ENCODE measurements at places on chromosomes 6 and 20. TPM values are rescaled to one million over a fixed set of nuclear protein-coding genes. Genes with fewer than 3 reads are reported as not detected.

RCAN2 gene
- total RNA-seq: 57.5 TPM

CST2 gene
- not detected for total RNA-seq

DEFB132 gene
- not detected for total RNA-seq

GRCh38 chr6:157893238-157893637 is 70.2 kb downstream of the SNX9 start:
- no peak for DNase-seq
- peaks cover 5% of the 10 kb centered on the region for H3K4me1 ChIP-seq
- no peak overlapping the region for H3K4me3 ChIP-seq
- no peak overlapping the region for H3K27ac ChIP-seq
- peaks cover 11% of the 10 kb centered on the region for H3K36me3 ChIP-seq
- H3K27me3 ChIP-seq: no peaks in the 10 kb centered on the region

JPH2 gene
- 1.7 TPM for total RNA-seq

SLC4A11 gene
- 0.20 TPM for total RNA-seq

DNA sequence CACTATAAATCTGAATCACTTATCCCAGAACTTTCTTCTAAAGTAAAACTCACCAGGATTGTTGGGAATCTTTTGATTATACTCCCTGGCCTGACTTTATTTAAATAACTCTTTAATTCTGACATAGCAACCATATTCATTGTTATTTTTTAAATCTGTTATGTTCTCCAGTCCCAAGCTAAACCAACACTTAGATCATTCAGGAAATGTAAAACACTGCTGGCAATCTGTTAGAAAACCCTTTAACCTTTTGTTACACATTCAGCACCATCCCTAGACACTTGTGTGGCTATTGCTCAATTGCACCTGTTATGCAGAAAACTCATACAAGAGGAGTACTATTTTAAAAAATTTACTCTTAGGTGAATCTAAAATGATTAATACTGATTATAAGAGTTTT is 101.8 kb upstream of the NHSL1 start:
- no peak overlapping the region for H3K4me3 ChIP-seq
- H3K27ac ChIP-seq: no peak overlapping the region
- H3K4me1 ChIP-seq: no peaks in the 10 kb centered on the region
- H3K27me3 ChIP-seq: no peaks in the 10 kb centered on the region
- no peak for DNase-seq

DLL1 gene
- 12.9 TPM for total RNA-seq

GRCh38 chr20:1635291-1635979 is 15.6 kb upstream of the SIRPB1 start:
- H3K27me3 ChIP-seq: no peaks in the 10 kb centered on the region
- H3K36me3 ChIP-seq: no peaks in the 10 kb centered on the region
- H3K27ac ChIP-seq: no peak overlapping the region
- no peak for DNase-seq

DNA sequence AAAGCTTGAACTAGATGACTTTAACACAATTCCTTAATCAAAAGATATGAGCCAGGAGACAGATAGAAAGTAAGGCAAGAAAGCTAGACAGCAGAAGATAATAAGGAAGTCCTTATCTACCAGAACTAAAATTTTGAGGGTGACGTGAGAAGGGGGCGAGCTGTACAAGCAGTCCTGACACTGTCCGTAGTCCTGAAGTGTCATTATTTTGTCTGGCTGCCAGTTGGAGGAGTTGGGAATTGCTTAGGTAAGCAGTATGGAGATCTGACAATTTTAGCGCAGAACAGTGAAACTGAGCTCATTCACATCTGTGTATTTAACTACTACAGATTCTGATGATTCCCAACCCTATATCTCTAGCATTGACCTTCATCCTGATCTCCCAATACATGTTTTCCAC is 25.8 kb upstream of the CEP85L start:
- H3K27ac ChIP-seq: no peak overlapping the region
- H3K27me3 ChIP-seq: no peaks in the 10 kb centered on the region
- peaks cover 5% of the 10 kb centered on the region for H3K4me1 ChIP-seq
- no peak overlapping the region for H3K4me3 ChIP-seq
- DNase-seq: no peak

DNA sequence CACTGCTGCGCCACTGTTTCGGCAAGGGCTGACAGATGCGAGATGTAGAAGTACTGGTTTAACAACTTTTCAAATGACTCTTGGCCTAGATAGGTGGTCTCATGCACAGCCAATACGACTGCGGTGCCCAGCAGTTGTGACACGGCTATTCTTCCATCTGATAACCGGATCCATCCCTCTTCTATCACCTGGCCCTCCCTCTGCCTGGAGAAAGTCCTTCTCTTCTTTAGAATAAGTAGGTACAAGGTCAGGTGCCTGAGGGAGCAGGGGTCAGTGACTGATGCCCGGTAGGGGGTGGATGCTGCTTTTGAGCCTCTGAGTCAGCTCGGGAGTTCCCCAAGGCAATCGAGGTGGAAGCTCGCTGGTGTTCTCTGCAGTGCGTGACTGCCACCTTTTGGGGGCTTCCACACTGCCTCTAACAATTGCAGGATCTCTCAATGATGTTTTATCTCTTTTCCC is 166.8 kb upstream of the GRIK2 start:
- no peak for DNase-seq
- H3K4me1 ChIP-seq: no peaks in the 10 kb centered on the region
- H3K27me3 ChIP-seq: no peaks in the 10 kb centered on the region
- H3K27ac ChIP-seq: no peak overlapping the region

MUC21 gene
- total RNA-seq: not detected

- H3K36me3 ChIP-seq: no peaks in the 10 kb centered on the region
- H3K4me1 ChIP-seq: peaks cover 9% of the 10 kb centered on the region
- no peak overlapping the region for H3K27ac ChIP-seq
Observed at GRCh38 chr6:35511562-35511941, 1.1 kb downstream of the TULP1 start.

DNA sequence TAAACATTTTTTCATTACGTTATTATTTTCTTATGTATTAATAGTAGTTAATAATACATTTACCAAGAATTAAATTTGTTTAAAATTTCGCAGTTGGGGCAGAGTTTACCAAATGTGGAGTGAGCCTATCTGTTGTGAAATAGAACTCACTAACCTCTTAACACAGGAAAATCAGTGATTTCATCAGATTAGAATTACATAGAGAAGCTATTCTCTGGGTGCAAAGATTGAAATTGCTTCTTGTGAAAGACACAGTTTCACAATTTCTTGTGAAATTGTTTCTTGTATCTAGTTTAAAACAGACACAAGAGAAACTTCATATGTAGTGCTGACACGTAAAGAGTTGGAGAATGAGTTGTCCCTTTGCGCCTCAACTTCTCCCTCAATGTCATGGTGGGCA is 69.4 kb upstream of the PRL start:
- no peak overlapping the region for H3K27ac ChIP-seq
- no peaks in the 10 kb centered on the region for H3K27me3 ChIP-seq
- no peak for DNase-seq
- H3K36me3 ChIP-seq: no peaks in the 10 kb centered on the region
- no peak overlapping the region for H3K4me3 ChIP-seq

HLA-DRA gene
- total RNA-seq: 40.9 TPM

- H3K27me3 ChIP-seq: peaks cover 25% of the 10 kb centered on the region
- H3K27ac ChIP-seq: no peak overlapping the region
- no peak overlapping the region for H3K4me3 ChIP-seq
Observed at GRCh38 chr20:46130534-46130933, 12.4 kb downstream of the CD40 start.

HDGFL1 gene
- not detected for total RNA-seq

- no peak for DNase-seq
- H3K27ac ChIP-seq: no peak overlapping the region
- H3K27me3 ChIP-seq: no peaks in the 10 kb centered on the region
- H3K36me3 ChIP-seq: no peaks in the 10 kb centered on the region
- H3K4me3 ChIP-seq: no peak overlapping the region
Observed at GRCh38 chr6:91672201-91672600, 1085.3 kb upstream of the MAP3K7 start.

GRCh38 chr6:110067837-110068591 is 89.9 kb downstream of the GPR6 start:
- H3K36me3 ChIP-seq: no peaks in the 10 kb centered on the region
- no peak overlapping the region for H3K4me3 ChIP-seq

GRCh38 chr6:111030008-111031007 is 48.5 kb downstream of the RPF2 start:
- no peaks in the 10 kb centered on the region for H3K27me3 ChIP-seq
- peaks cover 7% of the 10 kb centered on the region for H3K4me1 ChIP-seq
- no peak for DNase-seq
- no peak overlapping the region for H3K27ac ChIP-seq
- peaks cover 10% of the 10 kb centered on the region for H3K36me3 ChIP-seq
- no peak overlapping the region for H3K4me3 ChIP-seq

GRCh38 chr20:56579301-56579710 is 46.3 kb downstream of the FAM209B start:
- H3K4me3 ChIP-seq: no peak overlapping the region
- no peaks in the 10 kb centered on the region for H3K27me3 ChIP-seq
- no peaks in the 10 kb centered on the region for H3K4me1 ChIP-seq
- H3K36me3 ChIP-seq: no peaks in the 10 kb centered on the region

- H3K27ac ChIP-seq: no peak overlapping the region
- no peaks in the 10 kb centered on the region for H3K27me3 ChIP-seq
- no peak for DNase-seq
- H3K4me1 ChIP-seq: no peaks in the 10 kb centered on the region
Observed at GRCh38 chr6:22401206-22401605, 104.4 kb upstream of the PRL start.

SLC17A9 gene
- 1.7 TPM for total RNA-seq

FAM209B gene
- total RNA-seq: not detected

GRCh38 chr20:12715371-12715770 is 293.4 kb upstream of the SPTLC3 start:
- no peak overlapping the region for H3K4me3 ChIP-seq
- H3K27me3 ChIP-seq: no peaks in the 10 kb centered on the region
- H3K36me3 ChIP-seq: no peaks in the 10 kb centered on the region

DNA sequence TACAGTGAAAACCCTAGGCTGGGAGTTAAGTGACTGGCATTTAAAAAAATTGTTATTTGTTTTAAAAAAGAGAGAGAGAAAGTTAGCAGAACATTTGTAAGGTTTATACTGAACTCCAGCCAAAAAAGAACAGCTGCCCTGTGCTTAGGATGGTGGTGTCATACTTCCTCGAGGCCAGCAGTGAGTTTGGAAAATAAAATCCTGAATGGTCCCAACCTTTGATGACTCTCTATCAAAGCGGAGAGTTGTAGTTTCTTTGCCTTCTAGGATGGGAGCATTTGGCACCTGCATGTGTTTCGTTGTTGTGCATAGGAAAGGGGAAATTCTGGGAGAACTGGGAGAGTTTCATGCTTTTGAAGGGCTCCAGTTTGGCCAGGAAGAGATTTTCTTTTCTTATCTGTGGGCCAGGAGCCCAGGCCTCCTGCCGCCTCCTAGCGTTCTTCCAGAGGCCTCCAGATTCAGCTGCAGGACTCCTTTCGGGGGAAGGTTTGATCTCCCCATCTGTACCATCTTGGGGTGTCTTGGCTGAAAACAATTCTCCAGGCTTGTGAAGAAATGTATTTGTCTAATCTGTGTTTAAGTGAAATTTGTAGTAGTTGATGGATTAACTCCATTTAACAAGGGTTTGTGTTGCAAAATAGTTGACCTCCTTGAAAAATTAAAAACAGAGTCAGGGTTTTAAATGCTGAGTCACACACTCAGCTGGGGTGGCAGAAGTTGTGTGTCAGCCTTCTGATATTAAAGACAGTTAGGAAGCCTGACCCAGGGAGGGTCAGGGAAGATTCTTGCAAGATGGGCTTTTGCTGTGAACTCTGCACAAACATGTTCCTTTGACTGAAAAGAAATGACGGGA is 63.4 kb downstream of the TXNDC5 start:
- H3K27me3 ChIP-seq: no peaks in the 10 kb centered on the region
- H3K27ac ChIP-seq: no peak overlapping the region
- no peak for DNase-seq
- no peaks in the 10 kb centered on the region for H3K4me1 ChIP-seq

- H3K4me1 ChIP-seq: no peaks in the 10 kb centered on the region
- H3K27me3 ChIP-seq: no peaks in the 10 kb centered on the region
- no peak for DNase-seq
- no peak overlapping the region for H3K4me3 ChIP-seq
- peaks cover 4% of the 10 kb centered on the region for H3K36me3 ChIP-seq
- H3K27ac ChIP-seq: no peak overlapping the region
Observed at GRCh38 chr20:58828136-58828535, 22.6 kb downstream of the GNAS-AS1 start.

GRCh38 chr6:2790588-2791449 is 25.6 kb downstream of the WRNIP1 start:
- H3K27ac ChIP-seq: peak overlapping the region; percentile 36
- DNase-seq: peak; percentile 39
- no peaks in the 10 kb centered on the region for H3K27me3 ChIP-seq
- peaks cover 11% of the 10 kb centered on the region for H3K36me3 ChIP-seq
- peaks cover 10% of the 10 kb centered on the region for H3K4me1 ChIP-seq
- no peak overlapping the region for H3K4me3 ChIP-seq

DNA sequence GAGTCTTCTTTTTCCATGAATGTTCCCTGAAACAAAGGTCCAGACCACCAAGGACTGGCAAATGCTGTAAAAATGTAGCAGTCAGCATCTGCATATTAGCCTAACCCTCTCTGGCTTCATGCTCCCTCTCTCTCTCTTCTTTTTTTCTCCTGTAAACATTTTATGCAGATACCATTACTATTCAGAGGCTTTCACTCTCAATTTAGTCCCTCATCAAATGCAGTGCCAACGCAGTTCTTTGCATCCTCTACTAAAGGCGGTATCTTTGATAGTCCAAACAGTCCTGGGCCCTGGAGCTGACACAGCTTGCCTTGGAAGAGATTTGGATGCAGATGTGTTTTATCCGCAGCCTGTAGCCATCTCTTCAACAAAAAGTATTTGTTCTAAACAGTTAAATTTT is 167.1 kb upstream of the MMS22L start:
- H3K4me3 ChIP-seq: no peak overlapping the region
- no peaks in the 10 kb centered on the region for H3K4me1 ChIP-seq
- no peaks in the 10 kb centered on the region for H3K36me3 ChIP-seq
- no peak overlapping the region for H3K27ac ChIP-seq
- no peak for DNase-seq

DNA sequence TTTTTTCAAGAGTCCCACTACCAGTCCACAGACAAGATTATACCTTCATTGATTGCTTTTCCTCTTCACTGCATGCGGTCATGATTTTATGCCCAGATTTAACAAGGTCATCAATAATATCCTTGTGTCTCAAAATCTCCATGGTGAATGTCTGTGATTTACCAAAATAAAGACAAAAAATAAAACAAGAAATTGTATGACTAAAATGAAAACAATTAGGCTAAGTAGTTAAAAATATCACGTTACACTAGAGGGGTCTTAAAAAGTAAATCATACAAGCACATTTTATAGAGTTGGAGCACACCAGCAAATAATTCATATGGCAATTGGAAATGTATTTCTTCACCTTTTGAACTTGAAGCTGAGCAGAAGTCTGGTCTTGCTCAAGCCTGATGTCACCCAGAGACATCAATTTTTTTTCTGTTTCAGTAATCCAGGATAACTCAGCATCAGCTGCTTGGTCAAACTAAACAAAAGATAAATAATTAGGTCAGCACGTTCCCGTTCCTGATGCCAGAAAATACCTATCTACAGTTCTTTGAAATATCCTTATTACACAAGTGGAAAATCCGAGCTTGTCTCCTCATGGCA is 125.4 kb downstream of the DST start:
- no peak overlapping the region for H3K4me3 ChIP-seq
- H3K27ac ChIP-seq: no peak overlapping the region
- no peak for DNase-seq
- peaks cover 16% of the 10 kb centered on the region for H3K36me3 ChIP-seq
- H3K4me1 ChIP-seq: no peaks in the 10 kb centered on the region

TCP11 gene
- total RNA-seq: 2.0 TPM
